ENCODE measurements at places on chromosomes 2 and 18.

DNA sequence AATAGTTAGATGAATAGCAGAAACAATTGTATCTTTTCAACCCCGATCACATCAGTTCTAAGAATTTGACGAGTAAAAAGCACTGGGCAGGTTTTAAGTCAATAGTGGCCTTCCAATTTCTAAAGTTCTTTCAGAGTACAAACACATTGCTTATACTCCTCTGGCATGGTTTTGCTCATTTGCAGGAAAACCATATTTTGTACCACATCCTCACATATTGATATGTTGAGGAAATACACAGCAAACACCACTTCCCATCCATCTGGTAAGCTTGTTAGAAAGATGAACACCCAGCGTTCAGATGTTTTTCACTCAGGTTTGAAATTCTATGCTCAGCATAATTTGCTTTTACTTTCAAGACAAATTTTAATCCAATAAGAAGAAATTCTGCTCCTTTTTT, 344.6 kb upstream of the ACVR2A start:
- no peak for DNase-seq

GRCh38 chr2:104871972-104872865, 18.3 kb downstream of the POU3F3 start:
- peak; percentile 34 for DNase-seq

- DNase-seq = no peak
These were observed 366.2 kb downstream of the HRH4 start for GRCh38 chr18:24826605-24827004.

DNA sequence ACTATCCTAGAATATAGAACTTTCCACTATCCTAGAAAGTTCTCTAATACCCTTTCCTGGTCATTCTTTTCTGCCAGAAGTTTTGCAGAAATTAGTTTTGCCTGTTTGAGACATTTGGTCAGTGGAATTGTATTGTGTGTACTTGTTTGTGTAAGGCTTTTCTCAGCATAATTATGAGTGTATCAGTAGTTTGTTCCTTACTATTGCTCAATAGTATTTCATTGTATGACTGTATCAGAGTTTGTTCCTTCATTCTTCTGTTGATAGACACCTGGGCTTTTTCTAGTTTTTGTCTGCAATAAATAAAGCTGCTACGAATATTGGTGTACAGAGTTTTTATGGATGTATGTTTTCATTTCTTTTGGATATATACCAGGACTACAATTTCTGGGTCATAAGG, 27.2 kb downstream of the CCDC138 start:
- no peak for DNase-seq

DNA sequence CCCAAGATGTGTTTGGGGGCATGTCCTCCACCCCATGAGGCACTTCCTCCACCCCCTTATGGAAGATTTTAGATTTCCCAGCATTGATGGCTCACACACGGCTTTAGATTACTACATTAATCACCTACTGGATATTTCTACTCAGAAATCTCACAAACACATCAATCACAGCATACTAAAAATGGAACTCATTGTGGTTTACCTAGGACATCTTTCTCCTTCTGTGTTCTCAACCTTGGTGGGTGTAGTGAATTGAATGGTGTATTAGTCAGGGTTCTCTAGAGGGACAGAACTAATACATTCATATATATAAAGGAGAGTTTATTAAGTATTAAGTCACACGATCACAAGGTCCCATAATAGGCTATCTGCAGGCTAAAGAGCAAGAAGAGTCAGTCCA, 82.1 kb upstream of the CYRIA start:
- DNase-seq = peak; percentile 14

DNA sequence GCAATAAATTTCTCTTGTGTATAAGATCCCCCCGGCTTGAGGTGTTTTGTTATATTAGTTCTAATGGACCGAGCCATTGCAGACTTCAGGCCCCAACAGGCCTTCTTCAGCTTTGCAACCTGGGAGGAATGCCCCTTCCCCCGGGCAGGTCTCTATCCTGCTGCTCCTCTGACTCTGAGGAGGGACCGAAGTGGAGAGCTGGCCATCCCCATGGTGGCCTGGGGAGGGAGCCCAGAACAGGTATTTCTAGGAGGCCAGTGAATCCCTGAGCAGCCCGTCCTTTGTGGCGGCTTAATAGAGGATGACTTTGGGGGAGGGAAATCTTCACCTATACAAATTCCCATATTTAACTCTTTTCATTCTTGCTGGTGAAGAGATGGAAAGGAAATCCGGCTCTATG, 715.8 kb upstream of the SOX11 start:
- no peak for DNase-seq
